Bronchial epithelial cell (primary cell): ENCODE measurements at places on chromosomes 2 and 18. TPM values are rescaled to one million over a fixed set of nuclear protein-coding genes. Genes with fewer than 3 reads are reported as not detected.

The MFSD6 gene
- 37.4 and 43.0 TPM in 2 replicates for total RNA-seq

- DNase-seq = no peak
Observed at GRCh38 chr2:19916385-19916950, 14.7 kb upstream of the TTC32 start.

DNA sequence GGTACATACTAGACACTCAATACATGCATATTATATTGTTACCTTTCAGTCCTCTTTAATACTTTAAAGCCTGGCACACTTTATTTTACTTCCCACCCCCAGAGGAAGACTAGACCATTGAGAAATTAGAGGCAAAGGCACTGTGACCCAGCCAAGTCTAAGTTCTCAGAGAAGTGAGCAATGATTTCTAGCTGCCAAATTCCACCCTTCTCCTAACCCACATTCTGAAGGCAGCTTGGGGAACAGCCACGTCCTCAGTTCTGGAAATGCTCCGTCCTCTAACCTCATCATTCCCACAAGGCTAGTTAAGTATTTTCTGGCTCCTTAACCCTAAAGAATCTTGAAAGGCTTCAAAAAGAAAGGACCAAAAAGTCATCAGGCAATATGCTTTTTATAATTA is 86.6 kb downstream of the COL5A2 start:
- no peak for DNase-seq

The ALPG gene
- not detected in 2 replicates for total RNA-seq

The CFAP65 gene
- total RNA-seq = not detected in 2 replicates

- DNase-seq = no peak
Observed at GRCh38 chr2:236195726-236196125, 27.5 kb upstream of the GBX2 start.

- peak; percentile 13 for DNase-seq
Observed at GRCh38 chr2:69827796-69828540, 1.5 kb upstream of the GMCL1 start.
